Stimulated activated CD8-positive, alpha-beta memory T cell treated with anti-CD3 and anti-CD28 coated beads, Interleukin-4, amount 100 ng/mL, for 4 hours (primary cell): ENCODE measurements at places on chromosomes 4 and X.

GRCh38 chrX:101219116-101219863 is at the start of gene DRP2:
DRP2 (plus strand) TSS chrX:101219786; CDS start chrX:101231648, 11,862 bp downstream.
- DNase-seq: no peak

DNA sequence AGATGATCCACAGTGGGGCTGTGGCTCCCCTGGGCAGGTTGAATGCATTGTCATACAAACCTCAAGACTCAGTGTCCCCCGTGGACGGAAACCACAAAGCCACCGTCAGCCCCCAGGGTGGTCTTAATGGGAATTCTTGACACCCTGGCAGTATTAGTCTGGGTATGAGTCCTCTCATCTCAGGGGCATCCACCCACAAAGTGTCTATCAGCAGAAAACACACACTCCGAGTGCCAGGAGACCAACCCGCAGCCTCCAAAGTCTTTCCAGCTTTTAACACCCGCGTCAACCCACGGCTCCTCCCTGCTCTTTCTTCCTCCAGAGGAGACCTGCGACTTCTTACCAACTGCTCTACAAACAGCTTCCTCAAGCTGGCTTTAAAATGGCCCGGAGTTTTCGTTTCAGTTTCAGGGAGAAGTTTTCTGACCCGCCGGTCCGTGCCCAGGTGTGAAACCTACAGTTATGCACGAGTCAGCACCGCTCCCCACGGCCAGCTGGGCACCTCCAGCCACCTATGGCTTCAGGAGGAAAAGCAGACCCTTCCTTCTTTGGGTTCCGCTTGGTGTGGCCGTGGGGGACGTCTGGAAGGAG is 14.4 kb upstream of the ASMTL start:
- DNase-seq: peak; percentile 25

DNA sequence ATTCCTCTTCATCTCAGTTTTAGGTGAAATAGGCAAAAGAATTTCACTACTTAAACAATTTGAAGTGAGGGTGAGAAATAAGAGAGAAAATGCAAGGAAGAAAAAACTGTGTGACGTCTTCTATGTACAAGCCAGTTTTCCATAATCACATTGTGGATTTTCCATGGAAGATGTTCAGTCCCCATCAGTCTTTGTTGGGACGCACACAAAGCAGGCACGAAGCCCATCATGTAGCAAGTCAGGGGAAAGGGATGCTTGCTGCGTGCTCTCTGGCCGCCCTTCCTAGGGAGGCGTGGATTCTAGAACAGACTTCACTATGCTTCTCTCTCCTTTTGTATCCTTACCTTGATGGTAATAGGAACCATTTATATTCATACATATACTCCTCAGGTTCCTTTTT is 54.7 kb downstream of the RBPJ start:
- DNase-seq: no peak

- no peak for DNase-seq
These were observed 399.1 kb downstream of the PPP1R2C start for GRCh38 chrX:42378857-42379256.

DNA sequence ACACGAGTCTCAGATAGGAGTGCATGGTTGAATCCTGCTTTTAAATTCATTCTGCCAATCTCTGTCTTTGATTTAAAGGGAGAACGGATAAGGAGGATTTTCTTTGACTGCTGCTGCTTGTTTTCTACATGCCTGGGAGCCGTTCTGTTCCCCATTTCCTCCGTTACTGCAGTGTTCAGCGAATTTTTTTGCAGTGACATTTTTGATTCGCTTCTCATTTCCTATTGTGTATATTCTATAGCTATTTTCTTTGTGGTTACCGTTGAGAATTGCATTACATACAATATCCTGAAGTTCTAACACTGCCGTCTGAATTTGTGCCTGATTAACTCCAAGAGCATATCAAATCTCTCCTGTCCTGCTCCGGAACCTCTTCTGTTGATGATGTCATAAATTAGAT is 14.8 kb upstream of the MAEA start:
- no peak for DNase-seq

DNA sequence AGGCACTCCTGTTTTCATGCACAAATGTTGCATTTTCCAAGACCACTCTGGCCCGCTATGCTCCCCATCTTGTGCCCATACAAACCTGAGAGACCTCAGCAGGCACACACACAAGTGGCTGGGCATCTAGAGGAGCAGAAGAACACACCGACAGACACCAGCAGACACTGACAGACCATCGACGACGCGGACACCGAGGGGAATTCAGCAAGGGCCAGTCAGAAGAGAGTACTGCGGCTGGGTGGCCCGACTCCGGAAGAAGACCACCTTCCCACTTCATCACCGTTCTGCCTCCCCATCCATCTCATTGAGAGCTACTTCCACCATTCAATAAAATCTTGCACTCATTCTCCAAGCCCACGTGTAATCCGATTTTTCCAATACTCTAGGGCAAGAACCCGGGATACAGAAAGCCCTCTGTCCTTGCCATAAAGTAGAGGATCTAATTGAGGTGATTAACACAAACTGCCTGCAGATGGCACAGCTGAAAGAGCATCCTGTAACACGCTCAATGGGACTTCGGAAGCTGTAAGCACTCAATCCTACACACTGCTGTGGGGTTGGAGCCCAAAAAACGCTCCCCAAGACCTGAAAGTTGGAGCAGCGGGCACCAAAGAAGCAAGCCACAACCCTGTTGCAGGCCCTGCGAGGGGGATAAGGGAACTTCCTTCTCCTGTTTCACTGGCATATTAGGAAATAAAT is 780.9 kb downstream of the ARAP2 start:
- DNase-seq: no peak

- no peak for DNase-seq
These were observed 13.3 kb upstream of the UBA6 start for GRCh38 chr4:67714248-67714583.

DNA sequence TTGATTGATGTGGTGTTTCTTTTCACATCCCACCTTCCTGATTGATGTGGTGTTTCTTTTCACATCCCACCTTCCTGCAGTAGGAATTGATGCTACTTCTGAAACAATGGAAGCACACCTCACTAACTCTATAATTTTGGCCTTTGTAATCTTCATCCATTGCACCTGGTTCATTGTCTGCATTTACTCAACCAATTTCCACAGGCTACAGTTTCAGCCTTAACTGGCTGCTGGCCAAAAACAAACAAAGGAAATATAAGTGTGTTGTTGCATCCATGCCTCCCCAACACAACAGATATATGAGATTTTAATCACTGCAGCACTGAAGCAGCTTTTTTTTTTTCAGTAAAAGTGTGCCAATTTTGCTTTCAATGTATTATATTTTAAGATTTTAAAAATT is 867.6 kb upstream of the PCDH7 start:
- DNase-seq: no peak

DNA sequence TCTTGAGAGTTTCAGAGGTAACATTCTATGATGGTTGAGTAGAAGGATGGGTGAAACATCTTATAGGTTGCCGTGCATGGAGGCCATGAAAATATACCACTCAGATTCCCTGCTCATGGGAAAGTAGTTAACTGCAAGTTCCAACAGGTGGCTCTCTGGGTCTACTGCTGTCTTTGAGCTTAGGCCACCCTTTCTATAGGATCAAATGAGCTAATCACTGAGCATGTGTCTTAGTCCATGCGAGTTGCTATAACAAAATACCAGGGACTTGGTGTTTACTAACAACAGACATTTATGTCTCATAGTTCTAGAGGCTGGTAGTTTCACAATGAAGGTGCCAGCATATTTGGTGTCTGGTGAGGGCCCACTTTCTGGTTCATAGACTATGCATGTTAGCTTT is 144.8 kb upstream of the UNC5C start:
- no peak for DNase-seq

GRCh38 chrX:22383988-22384387 is 111.3 kb downstream of the CBLL2 start:
- no peak for DNase-seq

DNA sequence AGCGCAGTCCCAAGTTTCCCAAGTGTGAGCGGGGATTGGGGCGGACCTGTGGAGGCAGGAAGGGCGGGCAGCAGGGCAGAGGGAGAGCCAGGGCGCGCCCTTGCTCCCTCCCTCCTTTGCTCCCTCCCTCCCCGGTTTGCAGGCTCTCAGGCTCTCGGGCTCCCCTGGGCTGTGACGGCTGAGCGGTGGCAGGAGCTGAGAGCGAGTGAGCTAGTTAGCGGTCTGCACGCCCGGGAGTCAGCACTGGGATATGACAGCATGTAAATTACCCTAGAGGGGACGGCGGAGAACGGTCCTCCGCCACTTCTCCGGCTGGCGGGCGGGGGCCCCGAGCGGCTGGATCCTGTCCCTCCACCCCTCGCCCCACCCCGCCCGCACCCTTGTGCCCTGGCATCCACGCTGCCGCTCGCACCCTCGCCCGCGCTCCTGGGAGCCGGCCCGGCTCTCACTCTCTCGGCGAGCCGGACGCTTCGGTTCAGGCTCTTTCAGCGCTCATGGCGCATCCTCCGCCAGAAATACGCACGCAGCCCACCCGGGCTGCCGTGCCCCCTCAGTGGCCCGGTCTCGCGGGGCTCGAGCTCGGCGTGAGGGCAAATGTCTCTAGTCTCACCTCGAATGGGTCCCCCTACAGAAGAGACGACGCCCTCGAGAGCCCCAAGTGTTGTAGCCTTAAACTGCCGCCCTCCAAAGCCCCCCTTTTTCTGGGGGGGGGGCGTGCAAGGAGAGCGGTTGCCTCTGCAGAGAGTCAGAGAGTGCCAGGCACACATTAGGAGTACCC is at the start of gene TSC22D3:
TSC22D3 (minus strand) TSS at position 54 of the 778 bp plus-strand sequence. CDS start 368 bp downstream, outside the sequence.
- no peak for DNase-seq

GRCh38 chr4:168588916-168589531 is 92.2 kb downstream of the PALLD start:
- no peak for DNase-seq

GRCh38 chr4:155735496-155735895 is 23.3 kb upstream of the GUCY1B1 start:
- DNase-seq: no peak

DNA sequence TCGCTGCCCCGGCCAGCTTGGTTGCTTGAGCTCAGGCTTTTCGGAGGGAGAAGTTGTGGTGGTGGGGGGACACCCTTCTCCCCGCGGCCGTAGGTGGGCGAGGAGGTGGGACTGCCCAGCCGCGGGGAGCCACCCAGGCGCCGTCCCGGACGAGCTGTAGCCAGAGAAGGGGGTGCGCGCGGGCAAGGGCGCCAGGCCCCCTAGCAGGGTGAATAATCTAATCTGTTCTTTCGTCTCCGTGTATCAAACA is 3.1 kb downstream of the MID1IP1 start:
- DNase-seq: no peak

DNA sequence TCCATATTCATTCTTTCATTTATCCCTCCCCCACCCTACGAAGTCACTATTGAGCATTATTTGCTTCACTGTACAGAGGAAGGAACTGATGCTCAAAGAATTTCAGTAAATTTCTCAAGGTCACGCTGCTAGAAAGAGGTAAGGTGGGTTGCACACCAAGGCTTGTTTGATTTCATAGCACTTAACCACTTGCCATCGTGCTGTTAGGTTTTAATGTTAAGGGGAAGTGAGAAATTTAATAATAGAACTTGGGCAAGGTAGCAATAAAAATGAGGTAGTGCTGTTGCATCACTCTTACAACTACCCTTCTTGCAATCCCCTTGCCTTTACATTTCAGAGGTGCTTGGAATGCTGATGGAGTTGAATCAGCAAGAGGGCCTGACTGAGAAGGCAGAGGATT is 343.1 kb downstream of the MID1IP1 start:
- no peak for DNase-seq
